Activated CD4-positive, alpha-beta T cell treated with anti-CD3 and anti-CD28 coated beads, Interleukin-2, amount 10 ng/mL, durations not matched to agents 7 days and 5 days (primary cell): ENCODE measurements at places on chromosomes 4 and X.

GRCh38 chr4:138572007-138572406, 329.9 kb upstream of the SLC7A11 start:
- DNase-seq, result no peak

DNA sequence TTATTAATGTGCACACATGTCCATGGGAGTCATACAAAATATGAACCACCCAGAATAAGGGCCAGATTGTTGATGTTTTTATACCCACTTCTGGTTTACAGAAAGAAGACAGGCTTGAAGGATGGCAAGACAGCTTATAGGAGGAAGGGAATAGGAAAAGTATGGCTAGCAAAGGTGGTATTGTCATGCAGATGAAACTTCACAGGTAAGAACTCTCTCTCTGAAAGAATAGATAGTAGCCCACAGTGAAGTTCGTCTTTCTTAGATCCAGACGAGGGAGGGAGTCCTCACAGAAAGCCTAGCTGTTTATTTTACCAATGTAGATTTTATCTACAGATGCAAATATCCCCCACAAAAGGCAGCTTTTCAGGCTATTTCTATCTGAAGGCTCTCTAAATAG, 43.7 kb upstream of the SPIN4 start:
- no peak for DNase-seq

GRCh38 chr4:125254106-125254505, 60.6 kb upstream of the FAT4 start:
- DNase-seq, result no peak

- DNase-seq, result no peak
Observed at GRCh38 chr4:101948951-101949350, 158.4 kb downstream of the BANK1 start.

DNA sequence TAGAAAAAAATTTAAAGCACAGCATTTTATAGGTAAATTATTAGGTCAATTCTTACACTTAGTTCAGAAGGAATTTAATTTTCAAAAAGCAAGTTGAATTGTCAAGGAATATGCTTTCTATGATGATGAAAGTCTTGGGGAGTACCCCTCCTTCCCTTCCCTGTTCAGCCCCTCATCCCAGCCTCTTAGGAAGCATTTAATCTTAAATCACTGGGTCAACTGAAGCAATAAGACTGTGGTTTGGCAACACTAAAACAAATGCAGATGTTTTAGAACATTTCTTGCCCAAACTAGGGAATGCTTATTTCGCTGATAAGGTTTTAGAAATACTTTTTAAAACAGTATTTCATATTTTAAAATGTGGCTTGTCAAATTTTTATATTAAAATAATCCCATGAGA, 19.1 kb upstream of the ARSJ start:
- no peak for DNase-seq

DNA sequence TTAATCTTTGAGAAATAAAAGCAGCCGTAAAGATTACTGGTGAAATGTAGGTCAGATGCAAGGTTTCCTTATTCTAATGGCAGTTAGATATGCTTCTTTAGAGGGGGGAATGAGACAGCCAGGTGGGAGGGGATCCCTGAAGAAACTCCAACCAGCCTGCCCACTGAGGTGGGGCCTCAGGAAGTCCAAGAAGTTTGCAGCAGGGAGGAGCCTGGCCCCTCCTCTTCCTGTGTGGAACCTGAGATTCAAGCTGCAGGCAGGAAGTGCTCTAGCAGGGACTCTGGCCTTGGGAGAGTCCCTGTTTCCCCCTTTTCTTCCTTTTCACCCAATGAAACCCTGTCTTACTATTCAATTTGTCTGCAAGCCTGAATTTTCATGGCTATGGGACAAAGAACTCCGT, 101.4 kb upstream of the SLITRK2 start:
- no peak for DNase-seq

- peak; percentile 53 for DNase-seq
Observed at GRCh38 chrX:7088968-7089615, 58.4 kb upstream of the STS start.

GRCh38 chr4:169885893-169886292, 128.1 kb upstream of the HPF1 start:
- no peak for DNase-seq

- DNase-seq, result no peak
Observed at GRCh38 chr4:36206012-36206411, 38.3 kb downstream of the ARAP2 start.

- no peak for DNase-seq
Observed at GRCh38 chr4:26687728-26688127, 103.8 kb downstream of the TBC1D19 start.

DNA sequence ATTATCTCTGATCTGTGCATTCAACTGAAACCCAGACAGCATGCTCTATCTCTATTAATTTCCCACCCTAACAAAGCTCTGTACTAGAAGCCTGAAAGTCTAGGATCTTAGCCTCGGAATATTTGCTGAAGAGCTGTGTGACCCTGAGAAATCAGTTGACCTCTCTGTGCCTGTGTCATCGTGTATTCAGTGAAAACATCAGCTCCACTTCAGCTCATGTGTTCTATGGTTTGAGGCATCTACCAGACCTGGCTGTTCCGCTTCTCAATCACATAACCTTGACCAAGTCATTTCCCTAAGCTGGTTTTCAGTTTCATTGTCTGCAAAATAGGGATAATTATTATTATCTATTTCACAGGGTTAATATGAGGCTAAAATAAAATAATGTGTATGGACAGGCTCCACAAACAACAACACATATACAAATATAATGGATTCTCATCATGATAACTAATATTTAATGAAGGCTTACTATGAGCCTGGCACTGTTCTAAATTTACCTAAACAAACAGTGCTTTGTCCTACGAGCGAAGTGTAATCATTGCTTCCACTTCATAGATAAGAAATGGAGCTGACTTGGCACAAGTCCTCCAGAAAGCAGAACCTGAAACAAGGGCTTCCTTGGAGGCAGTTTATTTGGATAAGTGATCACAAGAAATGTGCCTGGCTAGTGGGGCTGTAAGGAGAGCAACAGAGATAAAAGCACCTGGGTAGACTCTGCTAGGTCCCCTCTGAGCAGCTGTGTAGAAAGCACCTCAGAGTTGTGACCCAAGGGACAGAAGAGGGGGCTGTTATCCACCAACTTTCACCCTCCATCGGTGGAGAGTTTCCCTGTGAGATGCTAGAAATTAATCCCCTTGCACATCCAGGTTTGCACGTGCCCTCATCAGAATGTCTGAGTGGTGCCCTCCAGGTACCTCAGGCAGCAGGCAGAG, 356.9 kb downstream of the RAB28 start:
- no peak for DNase-seq

GRCh38 chr4:112938461-112939058, 110.9 kb upstream of the ANK2 start:
- DNase-seq, result no peak

- DNase-seq, result peak; percentile 58
Observed at GRCh38 chr4:3041192-3042142, 32.9 kb downstream of the HTT-AS start.

DNA sequence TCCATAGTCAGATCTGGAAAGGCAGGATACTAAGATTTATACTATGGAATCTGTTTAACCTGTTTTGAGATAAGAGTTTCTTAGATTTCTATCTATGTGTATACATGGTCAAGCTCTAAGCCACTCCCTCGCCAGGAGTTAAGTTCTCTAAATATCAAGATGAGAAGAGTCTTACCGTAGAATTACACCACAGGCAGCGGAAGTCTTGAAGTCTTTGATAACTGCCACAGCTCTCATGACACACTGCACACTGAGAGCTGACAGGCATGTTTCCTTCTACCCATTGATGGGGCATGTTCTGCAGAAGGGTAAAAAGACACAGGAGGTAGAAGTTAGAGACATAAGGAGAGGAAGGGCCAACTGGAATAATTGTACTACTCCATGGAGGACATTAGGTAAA, 67.7 kb downstream of the DGKK start:
- DNase-seq, result no peak

GRCh38 chr4:3820806-3821579, 54.8 kb downstream of the ADRA2C start:
- no peak for DNase-seq

- no peak for DNase-seq
Observed at GRCh38 chr4:51859476-51860031, 16.6 kb downstream of the DCUN1D4 start.

- DNase-seq, result no peak
Observed at GRCh38 chr4:5387457-5387856, 320.9 kb downstream of the EVC2 start.

DNA sequence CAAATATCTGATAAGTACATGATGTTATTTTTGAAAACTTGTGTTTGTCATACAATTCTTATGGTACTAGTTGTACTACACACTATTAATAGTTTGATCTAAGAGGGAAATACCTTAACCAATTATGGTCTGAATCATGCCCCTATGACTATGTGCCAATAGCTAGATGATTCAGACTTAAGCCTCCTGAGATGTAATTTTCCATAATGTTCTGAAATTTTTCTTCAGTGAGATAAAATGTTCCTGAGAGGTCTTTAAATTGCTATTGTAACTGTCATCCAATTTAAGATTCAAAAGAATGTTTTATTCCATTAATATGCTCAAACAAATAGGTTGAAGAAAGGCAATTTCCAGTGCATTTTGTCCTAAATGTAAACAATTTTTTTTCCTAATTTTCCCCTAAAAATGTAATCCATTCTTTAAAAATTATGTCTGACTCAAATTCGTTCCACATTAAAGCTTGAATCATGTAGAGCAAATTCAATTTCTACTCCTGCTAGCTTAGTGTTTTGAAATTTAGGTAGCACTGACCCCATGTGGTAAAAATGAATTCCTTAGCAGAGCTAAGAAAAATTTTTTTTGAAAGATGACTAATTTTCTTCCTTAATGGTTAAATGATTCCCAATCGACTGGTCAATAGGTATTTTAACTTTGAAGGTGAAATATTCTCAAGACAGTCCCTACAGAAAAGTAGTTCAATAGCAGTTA, 49.1 kb downstream of the APOOL start:
- no peak for DNase-seq

- no peak for DNase-seq
Observed at GRCh38 chrX:154594491-154594890, 9.6 kb downstream of the CTAG1A start.

GRCh38 chrX:13000301-13000811, 25.4 kb downstream of the TMSB4X start:
- peak; percentile 59 for DNase-seq

GRCh38 chr4:124191329-124191728, 521.2 kb downstream of the ANKRD50 start:
- DNase-seq, result no peak

- DNase-seq, result no peak
Observed at GRCh38 chr4:116636917-116637316, 448.5 kb downstream of the TRAM1L1 start.

- no peak for DNase-seq
Observed at GRCh38 chrX:139828033-139828432, 104.8 kb downstream of the ATP11C start.
